ENCODE measurements at places on chromosomes 3 and 15.

- no peak for DNase-seq
Observed at GRCh38 chr3:188695241-188695640, 476.5 kb upstream of the TPRG1 start.

DNA sequence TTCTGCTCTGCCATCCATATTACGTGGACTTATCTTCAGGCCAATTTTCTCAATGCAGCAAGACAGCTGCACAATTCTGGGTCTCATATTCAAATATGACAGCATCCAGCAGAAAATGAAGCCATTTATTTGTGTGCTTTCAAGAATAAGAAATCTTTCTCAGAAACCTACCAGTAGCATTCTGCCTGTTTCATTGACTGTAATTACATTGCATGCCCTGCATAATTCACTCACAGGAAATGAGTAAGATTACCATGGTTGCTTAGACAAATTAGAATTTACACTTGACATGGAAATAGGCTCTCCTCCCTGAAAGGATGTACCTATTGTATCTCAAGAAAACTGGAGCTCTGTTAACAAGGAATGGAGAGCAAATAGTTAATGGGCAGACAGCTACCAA, 346.6 kb upstream of the DCBLD2 start:
- DNase-seq = no peak

GRCh38 chr3:73056014-73056844, 5.2 kb upstream of the EBLN2 start:
- DNase-seq = no peak

- no peak for DNase-seq
Observed at GRCh38 chr15:100005715-100006114, 272.5 kb upstream of the LYSMD4 start.

GRCh38 chr15:80136854-80137253, 15.9 kb upstream of the FAH start:
- DNase-seq = no peak

GRCh38 chr3:183824761-183825455, 469 bp downstream of the MAP6D1 start:
- no peak for DNase-seq

- no peak for DNase-seq
Observed at GRCh38 chr3:150077581-150078247, 107.0 kb upstream of the PFN2 start.

GRCh38 chr3:13705051-13705450, 156.1 kb downstream of the FBLN2 start:
- DNase-seq = peak; percentile 8

GRCh38 chr3:124407260-124407659, 323.0 kb upstream of the UMPS start:
- no peak for DNase-seq

DNA sequence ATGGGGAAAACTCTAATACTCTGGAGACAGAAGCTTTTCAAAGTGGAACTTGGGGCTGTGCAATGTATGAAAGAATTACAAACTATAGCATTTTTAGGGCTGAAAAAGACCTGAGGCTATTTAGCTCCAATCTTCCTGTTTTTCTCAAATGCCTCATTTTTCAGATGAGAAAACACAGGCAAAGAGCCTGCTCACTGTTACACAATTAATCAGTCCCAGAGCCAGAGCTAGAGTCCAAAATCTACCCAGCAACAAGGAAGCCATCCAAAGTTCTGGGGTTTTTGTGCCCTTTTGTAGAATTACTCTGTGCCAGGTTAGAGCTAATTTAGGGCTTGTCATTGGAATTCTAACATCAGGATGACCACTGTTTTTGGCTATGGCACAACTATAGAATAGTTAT, 45.5 kb downstream of the GPR149 start:
- DNase-seq = no peak
